ENCODE measurements at places on chromosomes 7 and 10. TPM values are rescaled to one million over a fixed set of nuclear protein-coding genes. Genes with fewer than 3 reads are reported as not detected.

DNA sequence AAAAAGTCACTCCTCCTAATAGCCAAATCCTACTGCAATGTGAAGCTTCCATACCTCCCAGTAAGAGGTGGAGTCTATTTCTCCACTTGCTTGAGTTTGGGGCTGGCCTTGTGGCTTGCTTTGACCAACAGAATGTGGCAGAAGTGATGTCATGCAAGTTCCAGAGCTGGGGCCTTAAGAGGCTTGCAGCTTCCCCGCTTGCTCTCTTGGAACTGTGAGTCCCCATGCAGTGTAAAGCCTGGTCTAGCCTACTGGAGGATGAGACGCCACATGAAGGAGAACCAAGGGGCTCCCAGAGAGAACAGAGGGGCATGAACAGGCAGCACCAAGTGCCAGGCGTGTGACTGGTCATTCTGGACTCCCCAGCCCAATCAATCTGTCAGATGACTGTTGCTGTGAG, 58.6 kb upstream of the OPALIN start:
- peaks cover 18% of the 10 kb centered on the region for H3K4me1 ChIP-seq
- no peaks in the 10 kb centered on the region for H3K36me3 ChIP-seq
- no peak overlapping the region for H3K4me3 ChIP-seq
- DNase-seq, result no peak
- H3K27me3 ChIP-seq, result peaks cover 9% of the 10 kb centered on the region

The PRKCQ gene
- not detected for total RNA-seq

DNA sequence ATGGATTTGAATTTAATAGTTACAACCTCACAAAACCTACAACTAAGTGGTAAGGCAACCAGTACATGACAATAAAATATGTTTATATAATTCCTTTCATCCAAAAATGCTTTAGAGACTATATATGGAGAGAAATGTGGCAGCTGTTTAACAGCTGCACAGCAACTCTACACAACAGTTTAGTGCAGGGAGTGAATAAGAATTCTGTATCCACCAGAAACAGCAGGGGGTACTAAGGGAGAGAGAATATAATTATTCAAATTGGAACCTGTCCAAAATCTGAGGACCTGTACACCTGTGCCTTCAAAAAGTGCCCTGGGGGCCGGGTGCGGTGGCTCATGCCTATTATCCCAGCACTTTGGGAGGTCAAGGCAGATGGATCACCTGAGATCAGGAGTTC, 49.6 kb downstream of the POLL start:
- peaks cover 35% of the 10 kb centered on the region for H3K36me3 ChIP-seq
- no peak overlapping the region for H3K4me3 ChIP-seq
- no peaks in the 10 kb centered on the region for H3K4me1 ChIP-seq
- no peak for DNase-seq
- H3K27ac ChIP-seq, result no peak overlapping the region

The RET gene
- 0.97 TPM for total RNA-seq

The OR2A7 gene
- 64.2 TPM for total RNA-seq

DNA sequence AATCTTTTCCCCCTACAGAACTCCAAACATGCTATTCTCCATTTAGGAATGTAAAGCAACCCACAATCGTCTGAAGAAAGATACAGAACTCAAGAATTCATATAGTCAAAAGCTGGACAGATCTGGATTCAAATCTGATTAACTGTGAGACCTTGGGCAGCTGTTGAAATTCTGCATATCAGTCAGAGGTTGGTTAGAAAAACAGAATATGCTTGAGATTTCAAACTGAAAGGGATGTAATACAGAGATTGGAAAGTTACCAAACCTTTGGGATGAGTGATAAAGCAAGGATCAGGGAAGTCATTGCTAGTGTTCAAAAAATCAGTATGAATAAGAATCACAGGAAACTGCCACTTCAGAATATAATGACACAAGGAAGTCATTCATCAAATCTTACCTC, 406.6 kb downstream of the HTR7 start:
- H3K4me3 ChIP-seq, result no peak overlapping the region
- no peak overlapping the region for H3K27ac ChIP-seq
- H3K36me3 ChIP-seq, result no peaks in the 10 kb centered on the region
- H3K4me1 ChIP-seq, result no peaks in the 10 kb centered on the region
- H3K27me3 ChIP-seq, result no peaks in the 10 kb centered on the region
- no peak for DNase-seq

DNA sequence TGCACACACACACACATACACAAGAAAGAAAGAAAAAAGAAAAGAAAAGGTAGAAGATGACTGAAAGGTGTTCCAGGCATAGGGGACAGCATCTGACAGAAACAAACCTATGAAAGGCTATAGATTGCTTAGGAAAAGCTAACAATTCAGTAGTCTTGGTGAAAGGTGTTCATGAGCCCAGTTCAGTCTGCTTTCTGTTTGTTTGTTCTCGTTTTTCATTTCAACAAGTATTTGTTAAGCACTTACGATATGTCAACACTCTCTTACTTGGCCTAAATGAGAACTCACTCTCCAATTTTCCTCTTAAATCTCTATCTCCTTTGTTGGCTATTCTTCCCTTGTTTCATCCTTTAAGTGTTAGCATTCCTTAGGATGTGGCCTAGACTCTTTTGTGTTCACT, 133.2 kb downstream of the GRM8 start:
- no peaks in the 10 kb centered on the region for H3K27me3 ChIP-seq
- no peak overlapping the region for H3K27ac ChIP-seq
- H3K36me3 ChIP-seq, result no peaks in the 10 kb centered on the region

GRCh38 chr7:44294325-44295069, 30.9 kb downstream of the CAMK2B start:
- no peak overlapping the region for H3K4me3 ChIP-seq
- H3K4me1 ChIP-seq, result no peaks in the 10 kb centered on the region
- no peak overlapping the region for H3K27ac ChIP-seq
- H3K27me3 ChIP-seq, result peaks cover 21% of the 10 kb centered on the region

Data from suprapubic skin (tissue), 4 donors.